ENCODE measurements at places on chromosomes 7 and 10.

DNA sequence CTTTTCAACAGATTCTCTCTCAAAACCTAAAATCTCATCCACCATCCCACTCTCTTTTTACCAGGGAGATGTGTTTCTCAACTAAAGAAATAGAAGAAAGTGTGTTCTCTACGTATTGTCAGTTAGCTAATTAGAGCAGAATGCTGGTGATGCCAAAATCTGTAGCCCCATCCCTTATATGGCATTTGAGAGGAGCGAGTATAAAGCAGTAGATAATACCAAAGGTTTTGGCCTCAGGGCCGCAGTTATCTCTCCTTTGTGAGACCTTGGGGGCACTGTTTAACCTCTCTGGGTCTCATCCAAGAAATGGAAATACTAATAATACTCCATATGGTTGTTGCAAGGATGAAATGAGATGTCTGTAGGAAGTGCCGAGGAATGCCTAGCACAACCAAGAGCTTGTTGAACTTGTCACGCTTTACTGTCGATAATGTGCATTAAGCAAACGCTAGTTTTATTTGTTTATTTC lies 456 bp upstream of the DLD start:
- DNase-seq: no peak

- DNase-seq: no peak
Observed at GRCh38 chr7:124791426-124791825, 25.8 kb upstream of the GPR37 start.

- DNase-seq: no peak
Observed at GRCh38 chr7:150451097-150451793, 815 bp downstream of the GIMAP8 start.

DNA sequence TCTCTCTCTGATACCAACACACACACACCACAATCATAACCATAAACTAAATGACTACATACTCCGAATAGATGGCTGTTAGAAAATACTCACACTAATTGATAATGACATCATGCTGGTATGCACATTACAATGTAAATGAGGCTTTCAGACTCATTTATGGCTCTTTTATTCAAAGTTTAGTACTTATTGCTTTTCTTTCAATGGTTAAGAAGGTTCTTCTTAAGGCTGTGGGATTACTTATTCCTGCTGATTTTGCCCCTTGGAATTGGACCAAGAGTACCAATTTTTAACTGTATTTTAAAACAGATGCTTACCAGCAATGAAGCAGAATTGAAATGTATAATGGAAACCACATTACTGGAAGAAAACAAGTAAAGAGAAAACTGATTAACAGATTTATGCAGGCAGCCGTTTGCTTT lies 20.6 kb upstream of the CABCOCO1 start:
- no peak for DNase-seq

DNA sequence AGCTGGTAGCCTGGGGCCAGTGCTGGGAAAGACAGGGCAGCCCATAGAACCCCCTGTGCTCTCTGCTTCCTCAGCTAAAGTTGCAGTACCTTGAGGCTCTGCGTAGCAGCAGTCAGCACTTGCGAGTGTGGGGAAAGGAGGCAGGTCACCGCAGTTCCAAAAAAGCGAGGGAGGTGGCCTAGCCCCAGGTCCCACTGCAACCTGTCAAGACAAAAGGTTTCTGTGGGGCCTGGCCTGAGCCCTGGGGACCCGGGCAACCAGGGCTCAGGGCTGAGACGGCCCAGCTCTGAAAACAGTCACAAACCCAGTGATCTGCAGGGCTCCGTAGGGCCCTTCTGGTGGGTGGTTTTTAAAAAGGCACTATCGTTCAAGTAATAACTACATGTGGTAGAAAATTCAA lies 19.5 kb downstream of the RRP12 start:
- DNase-seq: no peak

- no peak for DNase-seq
Observed at GRCh38 chr10:114374053-114374791, 30.1 kb downstream of the AFAP1L2 start.

- DNase-seq: no peak
Observed at GRCh38 chr10:91540733-91541132, 92.1 kb downstream of the PPP1R3C start.

GRCh38 chr10:128709686-128710085 lies 583.5 kb upstream of the MKI67 start:
- DNase-seq: no peak

- DNase-seq: no peak
Observed at GRCh38 chr7:93245525-93246432, 13.6 kb downstream of the VPS50 start.

Measured in stimulated activated CD8-positive, alpha-beta memory T cell treated with anti-CD3 and anti-CD28 coated beads, Interleukin-4, amount 100 ng/mL, for 1 hour (primary cell).